Temporal lobe (tissue), 4 donors: ENCODE measurements at places on chromosomes 1 and 21. TPM values are rescaled to one million over a fixed set of nuclear protein-coding genes. Genes with fewer than 3 reads are reported as not detected.

CYP4B1 gene
- total RNA-seq, result under 0.01 TPM

FAM3B gene
- not detected for total RNA-seq

BGLAP gene
- 0.25 TPM for total RNA-seq

LCE1D gene
- total RNA-seq, result not detected

RNF207 gene
- total RNA-seq, result 6.1 TPM

NCSTN gene
- 72.5 TPM for total RNA-seq

BNIPL gene
- total RNA-seq, result 0.25 TPM

TYW3 gene
- total RNA-seq, result 4.9 TPM

RPAP2 gene
- 16.2 TPM for total RNA-seq

PCAT6 gene
- total RNA-seq, result not detected

LIN28A gene
- total RNA-seq, result not detected

GSTM5 gene
- 1.7 TPM for total RNA-seq

AIRE gene
- total RNA-seq, result under 0.01 TPM

TMOD4 gene
- not detected for total RNA-seq

BRDT gene
- total RNA-seq, result not detected

PDE4B gene
- 97.1 TPM for total RNA-seq

CELA3B gene
- not detected for total RNA-seq

ZNF683 gene
- total RNA-seq, result not detected

SLC25A34 gene
- total RNA-seq, result 0.49 TPM

KLF17 gene
- under 0.01 TPM for total RNA-seq

SPRR4 gene
- not detected for total RNA-seq

AKT3 gene
- total RNA-seq, result 219 TPM

DNAJC6 gene
- total RNA-seq, result 123 TPM

SYF2 gene
- total RNA-seq, result 27.8 TPM

PLEKHA6 gene
- total RNA-seq, result 10.3 TPM

MSH4 gene
- 0.98 TPM for total RNA-seq

OR10J4 gene
- total RNA-seq, result not detected

NPHS2 gene
- total RNA-seq, result not detected

PPP1R8 gene
- total RNA-seq, result 38.8 TPM

FLG2 gene
- total RNA-seq, result 0.25 TPM

LEMD1 gene
- 5.4 TPM for total RNA-seq

ATG4C gene
- 17.0 TPM for total RNA-seq

LCE2D gene
- total RNA-seq, result not detected

SON gene
- 213 TPM for total RNA-seq

TNNT2 gene
- 0.25 TPM for total RNA-seq

FAM163A gene
- total RNA-seq, result 0.25 TPM

SLC2A1 gene
- 44.0 TPM for total RNA-seq

UTP25 gene
- total RNA-seq, result 12.3 TPM

SLC1A7 gene
- total RNA-seq, result not detected

ADGRB2 gene
- 60.2 TPM for total RNA-seq

CTSK gene
- total RNA-seq, result 7.4 TPM

ALPL gene
- 2.5 TPM for total RNA-seq

CCDC185 gene
- total RNA-seq, result under 0.01 TPM

DYRK1A gene
- total RNA-seq, result 116 TPM

NPPA gene
- 2.5 TPM for total RNA-seq

KHDC4 gene
- 24.8 TPM for total RNA-seq

KCNA10 gene
- not detected for total RNA-seq

CMPK1 gene
- 89.0 TPM for total RNA-seq
